Thoracic aorta (tissue), 2 donors: ENCODE measurements at places on chromosomes 6 and 20.

- DNase-seq, result no peak
These were observed 367.7 kb downstream of the CDH4 start for GRCh38 chr20:61619751-61620150.

- DNase-seq, result no peak
These were observed 17.8 kb upstream of the FNDC1 start for GRCh38 chr6:159151266-159151855.

GRCh38 chr6:141833001-141833655 lies 299.6 kb upstream of the GJE1 start:
- no peak for DNase-seq

- DNase-seq, result no peak
These were observed 631.1 kb upstream of the POU3F2 start for GRCh38 chr6:98203170-98203806.

GRCh38 chr6:34310817-34311216 lies 62.0 kb upstream of the SMIM29 start:
- DNase-seq, result no peak

DNA sequence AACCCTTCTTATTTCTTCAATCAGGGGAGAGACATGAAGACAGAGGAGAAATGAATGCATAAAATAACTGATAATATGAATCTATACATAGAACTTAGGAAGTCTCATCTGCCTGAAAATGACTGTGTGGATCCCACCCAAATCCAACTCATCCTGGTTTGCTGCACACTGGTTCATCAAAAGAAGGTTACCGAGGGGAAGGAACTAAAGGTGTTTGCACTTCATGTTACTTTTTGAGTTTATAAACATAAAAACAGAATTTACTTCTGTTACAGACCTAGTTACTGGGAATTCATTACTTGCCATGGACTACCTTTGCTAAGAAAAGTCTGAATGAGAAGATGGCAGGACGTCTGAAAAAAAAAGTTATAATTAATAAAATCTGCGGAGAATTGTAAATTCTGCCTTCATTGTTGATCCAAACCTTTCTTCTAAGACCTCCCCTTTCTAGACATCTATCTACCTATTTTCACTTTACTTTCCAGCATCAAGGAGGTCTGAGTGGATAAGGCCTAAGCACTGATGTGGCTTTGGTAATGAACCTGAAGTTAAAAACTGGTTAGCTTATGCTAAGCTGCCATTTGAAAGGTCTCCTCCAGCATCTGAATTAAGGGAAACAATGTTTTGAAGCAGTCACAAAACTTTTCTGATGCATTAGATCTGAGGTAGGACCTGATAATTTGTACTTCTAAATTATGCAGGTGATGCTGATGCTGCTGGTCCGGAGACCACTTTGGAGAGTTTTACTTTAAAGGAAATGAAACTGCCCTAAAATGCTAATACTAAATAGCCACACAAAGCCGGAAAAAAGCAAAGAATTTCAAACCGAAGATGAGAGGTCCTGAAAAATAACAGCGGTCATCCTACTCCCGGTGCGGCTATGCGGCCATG lies 84.0 kb downstream of the HFE start:
- no peak for DNase-seq

DNA sequence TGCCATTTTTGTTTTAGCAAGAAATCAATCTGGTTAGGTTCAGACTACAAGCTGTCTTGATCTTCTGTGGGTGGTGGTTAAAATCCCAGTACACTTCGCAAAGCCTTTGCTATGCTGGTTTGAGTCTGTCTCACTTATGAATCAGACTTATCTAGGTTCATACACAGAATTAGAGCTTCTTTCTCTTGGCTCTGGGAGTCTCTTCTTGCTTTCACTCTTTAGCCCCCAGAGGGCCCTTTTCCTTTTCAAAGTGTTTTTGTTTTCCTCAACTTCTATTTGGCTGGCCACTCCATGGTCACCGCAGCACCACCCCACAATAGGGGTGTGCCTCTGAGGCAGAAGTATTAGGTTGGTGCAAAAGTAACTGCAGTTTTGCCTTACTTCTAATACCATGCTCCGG lies 21.3 kb downstream of the ECI2 start:
- no peak for DNase-seq
